ENCODE measurements at places on chromosomes 4 and X.

- DNase-seq: no peak
Measured at GRCh38 chrX:107447642-107448041, 1.8 kb upstream of the FRMPD3 start.

DNA sequence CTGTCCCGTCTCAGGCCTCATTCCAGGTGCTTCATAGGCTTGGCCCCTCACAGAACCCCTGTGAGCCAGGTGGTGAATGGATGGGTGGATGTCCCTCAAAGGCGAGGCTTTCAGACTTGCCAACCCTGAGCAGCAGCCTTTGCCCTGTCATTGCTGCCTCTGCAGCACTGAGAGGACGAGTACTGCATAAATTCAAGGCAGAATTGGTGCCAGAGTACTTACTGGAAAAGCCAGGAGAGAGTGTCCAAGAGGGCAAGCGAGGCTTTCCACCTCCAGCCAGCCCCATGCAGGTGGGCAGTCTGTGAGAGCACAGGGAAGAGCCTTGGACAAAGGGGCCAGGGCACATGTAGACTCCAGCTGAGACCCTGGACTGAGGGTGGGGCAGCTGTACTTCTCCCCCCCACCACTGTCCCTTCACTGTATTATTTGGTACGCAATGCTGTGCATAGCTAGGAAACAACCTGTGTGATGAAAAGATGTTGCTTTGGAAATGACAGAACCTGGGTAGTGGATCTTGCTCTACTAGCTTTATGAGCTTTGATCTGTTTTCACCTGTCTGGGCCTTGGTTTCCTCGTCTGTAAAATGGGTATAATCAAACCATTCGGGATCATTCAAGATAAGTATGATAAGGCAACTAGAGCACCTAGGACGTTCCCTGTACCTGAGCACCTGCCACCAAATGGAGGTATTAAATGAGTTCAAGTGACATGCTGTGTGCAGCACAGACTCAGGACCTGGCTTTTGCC is 224.9 kb upstream of the PSAPL1 start:
- DNase-seq: no peak

DNA sequence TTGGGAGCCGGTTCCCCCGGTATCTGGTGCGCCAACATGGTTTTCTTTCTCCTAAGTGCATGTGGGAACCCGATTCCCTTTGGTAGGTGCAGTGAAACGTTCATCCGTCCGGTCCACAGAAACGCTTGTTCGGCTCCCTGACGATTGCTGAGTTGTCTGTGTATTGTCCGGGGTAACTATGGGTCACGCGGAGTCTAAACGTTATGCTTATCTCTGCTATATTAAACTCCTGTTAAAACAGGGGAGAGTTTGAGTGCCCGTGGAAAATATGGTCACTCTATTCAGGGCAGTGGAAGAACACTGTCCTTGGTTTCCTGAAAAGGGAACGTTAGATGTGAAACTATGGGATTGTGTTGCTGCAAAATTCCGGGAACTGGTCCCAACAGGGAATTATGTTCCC is 32.4 kb upstream of the MGST2 start:
- no peak for DNase-seq

DNA sequence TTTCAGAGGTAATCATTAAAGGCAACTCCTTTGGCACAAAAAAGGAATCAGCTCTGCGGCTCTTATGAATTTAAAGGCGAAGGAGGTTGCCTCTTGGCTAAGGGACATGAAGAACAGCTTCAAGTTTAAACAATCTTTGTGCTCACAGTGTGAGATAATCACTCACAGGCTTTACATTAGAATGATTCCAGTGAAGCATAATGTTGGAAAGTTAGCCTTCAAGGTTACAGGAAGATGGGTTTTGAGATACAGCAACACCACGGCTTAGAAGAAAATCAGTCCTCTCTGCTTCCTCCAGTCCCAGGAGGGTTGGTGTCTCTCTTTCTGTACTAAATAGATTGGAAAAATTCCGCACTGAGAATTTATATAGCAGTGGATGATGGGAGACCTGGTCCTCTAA is 11.6 kb upstream of the SCD5 start:
- no peak for DNase-seq

- no peak for DNase-seq
Measured at GRCh38 chr4:74056858-74057562, 18.5 kb upstream of the CXCL3 start.

GRCh38 chr4:26034849-26035248 is 120.8 kb downstream of the SMIM20 start:
- no peak for DNase-seq

All from NCI-H2081 treated with DMSO at 0.1 percent for 48 hours (cell line).